ENCODE measurements at places on chromosomes 3 and 15.

DNA sequence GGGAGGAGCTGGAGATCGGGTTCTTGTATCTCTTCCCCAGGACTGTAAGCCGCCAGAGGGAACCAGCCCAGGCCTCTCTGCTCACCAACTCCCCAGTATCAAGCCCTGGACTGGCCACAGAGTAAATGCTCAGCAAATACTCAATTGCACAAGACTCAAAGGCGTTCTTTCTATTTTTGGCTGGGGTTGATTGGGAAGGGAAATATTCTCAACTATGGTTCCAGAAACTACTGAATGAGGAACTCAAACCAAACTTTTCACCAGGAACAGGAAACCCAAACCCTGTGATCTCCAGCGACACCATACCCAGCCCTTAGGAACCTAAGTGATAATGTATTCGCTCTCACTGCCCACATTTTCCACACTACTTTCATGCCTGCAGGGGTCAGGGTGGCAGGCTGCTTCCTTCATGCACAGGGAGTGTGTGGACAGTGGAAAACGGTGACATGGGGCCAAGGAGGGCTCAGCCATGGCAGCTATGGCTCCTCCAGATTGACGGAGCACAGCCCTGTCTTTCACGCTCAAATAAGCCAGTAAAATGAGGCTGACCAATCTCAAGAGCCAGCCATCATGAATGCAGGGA, 124.7 kb upstream of the RAD18 start:
- DNase-seq, result no peak

DNA sequence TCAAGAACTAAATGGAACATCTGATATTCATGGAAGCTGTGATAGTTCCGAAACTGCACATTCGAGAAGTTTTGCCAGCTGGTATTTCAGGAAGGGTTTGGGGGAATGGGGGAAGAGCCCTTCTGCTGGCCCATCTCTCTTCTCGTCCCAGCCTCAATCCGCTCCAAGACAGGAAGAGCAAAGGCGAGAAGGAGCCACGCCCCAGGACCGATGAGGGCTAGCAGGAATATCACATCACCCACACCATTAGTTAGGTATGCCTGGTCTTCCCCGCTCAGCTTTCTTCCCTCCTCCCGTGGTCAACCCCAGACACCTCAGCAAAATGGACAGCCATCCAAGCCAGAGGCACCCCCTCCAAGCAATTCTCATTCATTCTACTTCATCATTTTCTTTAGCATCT, 14.9 kb upstream of the PCSK6 start:
- DNase-seq, result no peak

DNA sequence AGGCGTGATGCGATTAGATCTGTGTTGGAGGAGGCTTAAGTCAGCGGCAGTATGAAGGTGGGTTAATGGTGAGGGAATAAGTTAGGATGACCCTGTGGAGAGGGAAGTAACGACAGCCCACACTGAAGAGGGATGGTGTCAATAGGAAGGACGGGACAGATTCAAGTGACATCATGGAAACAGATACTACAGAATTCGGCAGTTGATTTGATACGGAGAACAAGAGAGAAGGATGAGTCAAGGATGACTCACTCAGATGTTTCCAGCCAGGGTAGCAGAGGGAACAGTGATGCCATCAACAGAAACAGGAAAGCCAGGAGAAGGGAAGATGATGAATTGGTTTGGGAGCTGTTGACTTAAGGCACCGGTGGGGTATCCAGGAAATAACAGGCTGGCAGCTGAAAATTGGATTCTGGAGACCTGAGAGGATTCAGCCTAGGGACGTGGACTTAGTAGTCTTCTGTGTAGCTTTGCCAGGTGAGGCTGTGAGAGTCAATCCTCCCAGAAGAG, 38.0 kb downstream of the SHC4 start:
- no peak for DNase-seq

- no peak for DNase-seq
These were observed 282.1 kb downstream of the RPLP1 start for GRCh38 chr15:69734699-69735098.

DNA sequence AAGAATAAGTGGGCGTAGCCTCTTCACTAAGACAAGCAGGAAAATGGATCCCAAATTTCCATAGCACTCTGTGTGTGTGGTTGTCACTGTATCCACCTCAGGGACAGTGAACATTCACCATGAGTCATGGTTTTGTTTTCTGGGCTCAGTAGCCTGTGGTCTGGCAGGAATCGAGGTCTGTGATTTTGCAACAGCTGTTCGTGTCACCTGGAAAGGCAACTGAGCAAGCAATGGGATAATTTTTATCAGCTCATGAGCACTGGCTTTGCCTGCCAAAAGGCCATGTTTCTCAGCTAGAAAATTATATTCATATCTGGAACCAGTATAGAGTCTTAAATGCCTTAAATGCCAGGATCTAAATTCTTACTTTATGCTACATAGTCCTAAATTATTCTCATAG, 60.9 kb downstream of the STRIT1 start:
- no peak for DNase-seq

DNA sequence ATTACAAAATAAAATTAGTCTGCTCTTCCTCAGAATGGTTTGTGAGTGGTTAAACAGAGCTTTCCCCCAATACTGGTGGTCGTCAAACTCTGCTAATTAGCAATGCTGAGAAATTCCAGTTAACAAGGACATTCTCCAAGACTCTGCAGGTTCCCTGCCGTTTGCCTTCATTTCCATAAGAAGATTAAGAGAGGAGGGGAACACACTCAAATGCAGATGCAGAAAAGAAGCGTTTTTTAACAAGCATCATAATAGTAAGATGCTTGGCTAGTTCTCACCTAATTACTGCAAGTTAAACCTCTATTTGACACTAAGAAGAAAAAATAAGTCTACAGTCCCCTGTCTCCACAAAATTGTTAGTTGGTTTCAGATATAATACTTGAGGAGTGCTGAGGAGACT, 3.7 kb upstream of the SOX2 start:
- no peak for DNase-seq

All from central memory CD8-positive, alpha-beta T cell (primary cell).